Caki2 (cell line): ENCODE measurements at places on chromosomes 12 and 14.

DNA sequence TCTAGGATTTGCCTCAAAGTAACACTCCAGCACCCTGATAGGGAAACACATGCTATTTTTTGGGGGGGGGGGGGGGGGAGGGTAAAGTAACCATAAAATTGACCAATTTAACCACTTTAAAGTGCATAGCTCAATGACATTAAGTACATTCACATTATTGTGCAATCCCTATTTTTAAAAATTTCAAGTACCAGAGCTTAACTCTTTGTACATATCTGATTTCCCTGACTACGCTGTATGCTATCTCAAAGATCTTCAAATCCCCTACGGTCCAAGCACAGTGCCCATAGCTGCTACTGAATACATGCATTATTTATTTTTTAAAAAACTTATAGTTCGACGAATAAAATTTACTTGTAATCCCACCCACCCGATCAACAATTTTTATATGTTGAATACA lies 63.0 kb downstream of the BCL2L14 start:
- no peak for DNase-seq

DNA sequence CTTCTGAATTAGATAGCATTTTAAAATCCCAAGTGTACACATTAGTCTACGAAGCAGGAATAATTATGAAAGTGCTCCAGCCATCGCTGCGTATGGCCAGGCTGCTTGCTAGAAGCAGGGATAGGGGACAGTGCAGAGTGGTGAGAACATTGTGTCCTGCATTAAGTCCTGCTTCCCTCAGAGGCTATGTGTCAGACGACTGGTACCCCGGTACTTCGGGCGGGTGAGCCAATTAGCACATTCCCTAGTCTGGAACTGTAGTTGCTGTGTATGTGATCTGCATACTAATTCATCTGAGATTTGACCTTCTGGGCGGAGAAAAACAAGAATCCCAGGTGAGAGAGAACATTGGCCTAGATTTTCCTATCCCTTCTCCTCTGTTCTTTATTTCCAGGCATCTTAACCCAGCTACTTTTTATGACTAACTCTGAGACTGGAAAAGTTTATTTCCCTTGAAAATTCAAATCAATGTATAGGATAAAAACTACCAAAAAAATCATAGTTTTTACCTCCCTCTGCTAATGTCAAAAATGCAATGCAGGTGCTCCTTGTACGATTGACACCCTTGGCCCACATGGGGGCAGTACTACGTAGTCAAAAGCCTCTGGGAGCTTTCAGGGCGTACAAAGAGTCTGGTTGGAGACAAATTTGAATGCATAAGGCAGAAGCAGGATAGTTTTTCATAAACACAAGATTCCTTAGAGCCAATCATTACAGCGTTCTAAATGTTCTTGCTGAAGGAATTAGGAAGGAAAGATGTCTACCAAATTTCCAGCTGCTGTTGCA lies 764.3 kb downstream of the NOVA1 start:
- DNase-seq, result peak; percentile 8

DNA sequence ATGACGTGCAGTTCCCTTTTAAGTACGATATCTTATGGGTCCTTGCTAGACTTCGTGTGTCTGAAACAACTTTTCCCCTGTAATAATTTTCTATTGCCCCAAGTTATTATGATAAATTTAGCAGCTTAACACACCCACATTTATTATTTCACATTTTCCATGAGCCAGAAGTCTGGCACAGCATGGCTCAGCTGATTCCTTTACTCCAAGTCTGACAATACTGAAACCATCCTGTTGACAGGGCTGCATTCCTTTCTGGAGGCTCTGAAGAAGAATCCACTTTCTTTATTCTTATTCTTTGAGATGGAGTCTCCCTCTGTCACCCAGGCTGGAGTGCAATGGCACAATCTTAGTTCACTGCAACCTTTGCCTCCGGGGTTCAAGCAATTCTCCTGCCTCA lies 80.9 kb downstream of the DENND5B start:
- DNase-seq, result no peak

- DNase-seq, result no peak
These were observed 5.4 kb upstream of the CAMKK2 start for GRCh38 chr12:121301876-121302275.

GRCh38 chr12:108017472-108018057 lies 111.5 kb upstream of the WSCD2 start:
- no peak for DNase-seq

DNA sequence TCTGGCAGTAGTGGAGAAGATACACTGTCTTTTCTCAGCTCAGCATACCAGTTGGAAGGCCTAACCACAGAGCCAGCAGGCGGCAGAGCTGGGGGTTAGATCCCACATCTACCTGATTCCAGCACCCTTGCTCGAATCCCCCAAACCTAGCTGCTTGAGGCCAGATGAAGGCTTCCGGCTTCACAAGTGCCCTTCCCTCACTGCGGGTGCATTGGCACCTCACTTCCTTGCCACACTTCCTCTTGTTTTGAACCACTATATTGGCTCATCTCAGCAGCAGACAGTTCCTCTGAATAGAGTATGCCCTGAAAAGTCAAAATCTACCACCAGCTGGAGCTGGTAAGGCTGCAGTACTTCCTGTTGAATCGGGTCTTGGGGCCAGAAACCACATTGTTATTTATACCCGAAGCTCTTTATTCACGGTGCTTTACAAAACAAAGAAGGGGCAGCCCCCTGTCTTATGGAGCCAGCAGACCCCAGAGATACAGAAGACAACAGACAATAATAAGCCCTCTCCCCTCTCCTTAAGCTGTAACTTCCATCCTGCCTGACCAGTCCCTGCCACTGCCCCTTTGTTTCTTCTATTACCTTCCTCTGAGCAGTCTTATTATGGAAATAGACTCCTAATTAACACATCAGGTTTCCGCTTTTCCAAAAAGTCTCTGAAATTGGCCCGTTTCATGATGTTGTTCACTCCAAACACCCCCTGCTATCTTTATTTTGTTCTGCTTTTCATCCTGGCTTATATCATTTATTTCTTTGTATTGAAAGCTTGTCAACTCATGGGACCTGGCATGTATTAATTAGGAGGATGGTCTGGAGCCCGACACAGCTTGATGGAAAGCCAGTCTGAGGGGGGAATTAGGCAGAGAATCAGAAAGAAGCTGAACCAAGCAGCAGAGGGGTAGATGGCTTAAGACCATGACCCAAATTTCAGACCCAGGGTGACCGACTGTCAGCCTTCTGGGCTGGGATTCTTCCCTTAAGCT lies 233.5 kb downstream of the EFCAB11 start:
- no peak for DNase-seq
